ENCODE measurements at places on chromosomes 13 and 19. TPM values are rescaled to one million over a fixed set of nuclear protein-coding genes. Genes with fewer than 3 reads are reported as not detected.

DNA sequence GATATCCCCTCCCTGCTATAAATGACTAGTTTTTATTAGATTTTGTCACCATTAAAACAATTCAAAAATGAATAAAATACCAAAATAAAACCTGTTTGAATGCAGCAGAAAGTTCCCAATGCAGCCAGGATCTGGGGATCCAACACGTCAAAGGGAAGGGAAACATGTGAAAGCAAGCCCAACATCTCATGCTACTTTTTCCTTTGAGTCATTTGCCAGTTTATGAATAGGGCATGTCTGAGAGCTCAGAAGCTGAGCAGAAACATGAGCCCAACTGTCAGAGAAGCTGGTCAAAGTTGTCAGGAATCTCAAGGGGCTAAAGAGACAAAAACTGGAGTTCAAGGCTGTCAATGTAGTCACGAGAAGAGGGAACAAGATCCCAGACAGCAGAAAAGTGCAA is 526.4 kb downstream of the KLF5 start:
- no peaks in the 10 kb centered on the region for H3K27me3 ChIP-seq
- no peak for DNase-seq
- H3K27ac ChIP-seq: no peak overlapping the region
- H3K4me1 ChIP-seq: peaks cover 11% of the 10 kb centered on the region

DNA sequence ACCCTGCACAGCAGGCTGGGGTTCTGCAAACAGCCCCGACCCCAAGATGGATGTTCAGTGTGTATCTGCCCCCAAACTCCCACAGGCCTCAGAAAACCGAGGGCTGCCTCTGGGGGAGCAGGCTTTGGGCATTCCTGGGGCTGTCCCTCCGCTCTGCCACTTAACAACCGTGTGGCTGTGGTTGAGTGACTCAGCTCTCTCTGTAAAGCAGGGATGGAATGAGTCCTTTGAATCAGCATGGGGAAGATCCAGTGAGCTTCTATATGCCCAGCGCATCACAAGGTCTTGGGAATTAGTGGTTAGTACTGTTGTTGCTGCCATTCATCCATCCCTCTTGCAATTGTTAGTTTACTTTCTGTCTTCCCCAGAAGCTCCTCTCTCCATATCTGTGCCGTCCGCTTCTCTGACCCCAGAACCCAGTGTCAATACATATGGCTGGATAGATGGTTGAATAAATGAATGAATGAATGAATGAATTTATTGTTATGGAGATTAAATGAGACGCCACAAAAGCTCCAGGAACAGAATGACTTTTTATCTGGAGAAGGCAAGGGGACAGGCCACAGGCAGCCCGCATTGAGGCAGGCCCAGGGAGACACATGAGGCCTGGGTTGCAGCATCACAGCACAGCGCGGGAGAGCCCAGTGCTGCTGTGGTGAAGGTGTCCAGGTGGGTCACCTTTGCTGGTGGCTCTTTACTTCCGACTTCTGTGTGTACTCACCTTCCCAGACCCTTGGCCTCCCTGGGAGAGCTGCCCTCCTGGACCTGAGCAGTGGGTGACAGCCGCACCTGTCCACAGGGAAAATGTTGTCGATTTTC is 89.2 kb downstream of the RGCC start:
- no peak overlapping the region for H3K4me3 ChIP-seq
- H3K36me3 ChIP-seq: no peaks in the 10 kb centered on the region
- no peaks in the 10 kb centered on the region for H3K4me1 ChIP-seq
- no peaks in the 10 kb centered on the region for H3K27me3 ChIP-seq
- no peak for DNase-seq

DNA sequence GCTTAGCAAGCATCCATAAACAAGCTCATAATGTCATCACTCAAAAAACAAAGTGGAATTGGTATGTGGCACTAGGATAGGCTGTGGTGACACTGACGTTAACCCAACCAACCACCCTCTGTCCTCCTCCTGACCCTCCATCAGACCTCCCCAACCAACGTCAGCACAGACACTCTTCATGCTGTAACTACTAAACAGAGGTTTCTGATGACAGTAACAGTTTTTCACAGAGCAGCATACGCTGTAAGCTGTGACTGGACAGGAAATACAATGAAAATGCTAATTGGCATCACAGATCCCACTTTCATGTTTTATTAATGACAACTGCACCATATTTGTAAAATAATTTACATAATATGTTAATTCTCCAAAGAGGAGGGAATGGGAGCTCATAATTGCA is 238.0 kb downstream of the IRS2 start:
- peaks cover 22% of the 10 kb centered on the region for H3K4me1 ChIP-seq
- no peaks in the 10 kb centered on the region for H3K27me3 ChIP-seq
- H3K36me3 ChIP-seq: no peaks in the 10 kb centered on the region

DNA sequence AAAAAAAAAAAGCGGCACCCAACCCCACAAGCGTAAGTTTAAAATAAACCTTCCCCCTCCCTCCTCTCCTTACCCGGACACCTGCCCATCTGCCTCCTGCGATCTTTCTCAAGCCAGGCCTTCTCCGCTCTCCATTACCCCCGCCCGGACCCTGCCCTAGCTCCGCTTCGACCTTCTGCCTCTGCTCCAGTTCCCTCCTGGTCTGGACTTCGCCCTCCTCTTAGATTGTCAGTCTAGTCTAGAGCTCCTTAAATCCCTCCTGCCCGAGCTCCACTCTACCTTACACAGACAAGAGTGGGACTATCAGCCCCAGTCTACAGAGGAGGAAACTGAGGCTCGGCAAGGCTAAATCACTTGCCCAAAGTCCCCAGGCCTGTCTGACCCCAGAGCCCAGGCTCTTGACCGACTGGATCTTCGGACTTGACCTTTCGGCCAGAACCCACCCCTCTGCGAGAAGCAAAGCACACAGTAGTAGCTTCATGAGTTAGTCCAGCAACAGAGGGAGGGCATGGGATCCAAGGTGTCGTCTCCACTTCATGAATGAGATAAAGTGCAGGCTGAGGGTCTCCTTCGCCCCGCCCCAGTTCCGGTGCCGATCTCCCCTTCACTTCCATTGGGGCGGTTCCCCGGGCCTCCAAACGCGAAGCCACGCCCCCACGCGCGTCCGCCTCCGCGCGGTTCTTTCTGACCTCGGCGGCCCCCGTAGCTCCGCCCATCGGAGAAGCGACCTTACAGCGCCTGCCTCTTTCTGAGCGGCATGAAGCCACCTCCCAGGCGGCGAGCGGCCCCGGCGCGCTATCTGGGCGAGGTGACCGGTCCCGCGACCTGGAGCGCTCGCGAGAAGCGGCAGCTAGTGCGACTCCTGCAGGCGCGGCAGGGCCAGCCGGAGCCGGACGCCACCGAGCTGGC is at the start of gene SNAPC2:
TSS of gene SNAPC2 (plus strand) at position 729 of the 909 bp plus-strand sequence. CDS start at position 758, 29 bp downstream.
- peak; percentile 97 for DNase-seq
- H3K27ac ChIP-seq: peak within 1 kb of the TSS; percentile 66
- peaks cover 15% of the 10 kb centered on the region for H3K4me1 ChIP-seq
- peak within 1 kb of the TSS; percentile 75 for H3K4me3 ChIP-seq

GRCh38 chr13:95267662-95268342 is 33.4 kb downstream of the ABCC4 start:
- H3K4me3 ChIP-seq: no peak overlapping the region
- DNase-seq: no peak
- peaks cover 9% of the 10 kb centered on the region for H3K4me1 ChIP-seq
- H3K36me3 ChIP-seq: no peaks in the 10 kb centered on the region
- H3K27me3 ChIP-seq: no peaks in the 10 kb centered on the region

GRCh38 chr13:113980489-113981064 is 6.7 kb upstream of the C13orf46 start:
- H3K27me3 ChIP-seq: no peaks in the 10 kb centered on the region
- no peak overlapping the region for H3K27ac ChIP-seq

GRCh38 chr19:38323291-38323690 is 3.6 kb downstream of the KCNK6 start:
- H3K27ac ChIP-seq: no peak overlapping the region
- peaks cover 36% of the 10 kb centered on the region for H3K27me3 ChIP-seq
- no peaks in the 10 kb centered on the region for H3K36me3 ChIP-seq
- no peak overlapping the region for H3K4me3 ChIP-seq

GRCh38 chr13:86870444-86870843 is 800.7 kb upstream of the SLITRK5 start:
- H3K36me3 ChIP-seq: no peaks in the 10 kb centered on the region
- H3K27me3 ChIP-seq: no peaks in the 10 kb centered on the region
- no peaks in the 10 kb centered on the region for H3K4me1 ChIP-seq
- H3K4me3 ChIP-seq: no peak overlapping the region
- H3K27ac ChIP-seq: no peak overlapping the region
- DNase-seq: peak; percentile 11

The CEACAM16 gene
- not detected for total RNA-seq

The ZIM2 gene
- total RNA-seq: not detected
